Omental fat pad (tissue), 4 donors: ENCODE measurements at places on chromosomes 5 and 9.

- peak; percentile 93 for DNase-seq
These were observed 124.4 kb downstream of the C9orf50 start for GRCh38 chr9:129496473-129497004.

GRCh38 chr5:131084436-131084835 lies 80.6 kb downstream of the HINT1 start:
- no peak for DNase-seq

DNA sequence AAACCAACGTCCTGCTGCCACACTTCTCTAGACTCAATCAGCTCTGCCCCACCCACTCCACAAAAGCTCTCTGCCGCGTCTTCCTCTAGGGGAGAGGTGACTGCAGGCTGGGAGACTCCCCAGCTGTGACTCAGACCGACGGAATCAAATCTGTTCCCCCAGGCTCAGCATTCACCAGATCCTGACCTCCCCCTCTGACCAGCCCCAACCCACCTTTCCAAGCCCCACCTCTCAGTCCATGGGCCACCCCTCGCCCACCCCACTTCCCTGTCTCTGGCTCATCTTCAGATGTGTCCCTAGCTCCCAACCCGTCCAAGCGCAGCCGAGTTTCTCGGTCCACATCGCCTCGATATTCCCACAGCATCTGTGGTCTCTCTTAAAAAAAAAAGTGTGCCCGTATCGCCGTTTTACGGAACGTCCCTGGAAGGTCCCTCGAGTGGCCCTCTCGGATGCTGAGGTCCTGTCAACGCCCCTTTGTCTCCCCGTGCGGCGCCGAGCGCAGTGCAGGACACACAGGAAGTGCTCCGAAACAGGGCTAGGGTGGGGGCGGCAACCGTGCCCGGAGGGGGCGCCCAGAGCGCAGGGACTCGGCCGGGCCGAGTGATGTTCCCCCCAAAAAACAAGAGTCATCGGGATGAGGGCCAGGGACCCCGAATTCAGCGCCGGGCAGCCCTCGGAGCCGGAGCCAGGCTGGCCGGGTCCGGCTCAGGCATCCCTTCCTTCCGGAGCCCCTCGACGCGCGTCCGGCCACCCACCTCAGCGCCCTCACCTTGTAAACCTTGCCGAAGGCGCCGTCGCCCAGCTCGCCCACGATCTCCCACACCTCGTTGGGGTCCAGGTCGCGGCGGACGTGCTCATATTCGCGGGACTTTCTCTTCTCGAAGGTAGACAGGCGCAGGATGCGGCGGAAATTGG lies 649 bp downstream of the STK10 start:
- peak; percentile 42 for DNase-seq

- DNase-seq, result no peak
These were observed 451.6 kb downstream of the CDH18 start for GRCh38 chr5:19536387-19536786.

GRCh38 chr5:88660264-88660946 lies 222.6 kb downstream of the MEF2C start:
- DNase-seq, result no peak

DNA sequence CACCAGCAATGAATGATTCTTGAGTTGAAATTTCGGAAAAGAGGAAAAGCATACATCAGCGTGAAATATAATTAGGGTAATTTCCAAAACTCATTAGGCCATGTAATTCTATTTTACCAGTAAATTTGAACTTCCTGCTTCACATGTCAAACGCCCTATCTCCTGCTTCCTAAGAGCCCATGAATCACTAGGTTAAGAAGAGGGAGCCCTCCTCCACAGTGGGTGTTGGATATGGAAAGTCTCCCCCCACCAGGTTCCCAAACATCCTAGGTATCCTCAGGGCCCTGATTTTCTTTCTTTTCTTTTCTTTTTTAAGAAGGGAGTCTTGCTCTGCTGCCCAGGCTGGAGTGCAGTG lies 115.2 kb downstream of the SUSD1 start:
- DNase-seq, result no peak

DNA sequence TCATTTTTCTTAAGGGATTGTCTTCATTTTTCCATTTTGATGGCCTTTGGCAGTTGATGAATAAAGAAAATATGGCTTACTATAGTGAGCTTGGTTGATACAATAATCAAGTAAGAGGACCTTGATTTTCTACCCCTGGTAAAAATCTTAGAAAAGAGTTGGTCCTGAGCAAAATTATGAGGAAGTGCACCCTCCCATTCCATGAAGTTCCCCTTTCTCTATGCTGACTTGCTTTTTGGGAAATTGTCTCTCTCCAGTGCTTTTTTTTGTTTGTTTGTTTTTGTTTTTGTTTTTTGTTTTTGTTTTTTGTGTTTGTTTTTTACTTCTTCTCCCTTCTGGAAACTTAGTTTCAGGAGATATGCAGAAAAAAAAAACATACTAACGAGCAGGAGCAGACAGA lies 449.2 kb upstream of the ACTBL2 start:
- no peak for DNase-seq

- no peak for DNase-seq
These were observed 17.7 kb downstream of the BRD8 start for GRCh38 chr5:138160706-138161105.

DNA sequence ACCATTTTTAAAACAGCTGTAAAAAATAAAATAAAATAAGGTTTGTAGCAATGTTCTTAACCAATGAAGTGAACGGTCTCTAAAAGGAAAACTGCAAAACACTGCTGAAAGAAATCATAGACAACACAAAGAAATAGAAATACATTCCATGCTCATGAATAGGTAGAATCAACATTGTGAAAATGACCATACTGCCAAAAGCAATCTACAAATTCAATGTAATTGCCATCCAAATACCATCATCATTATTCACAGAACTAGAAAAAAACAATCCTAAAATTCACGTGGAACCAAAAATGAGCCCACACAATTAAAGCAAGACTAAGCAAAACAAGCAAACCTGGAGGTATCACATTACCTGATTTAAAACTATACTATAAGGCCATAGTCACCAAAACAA lies 67.6 kb upstream of the RGMB start:
- no peak for DNase-seq

GRCh38 chr9:118522093-118523028 lies 818.2 kb downstream of the TLR4 start:
- no peak for DNase-seq

DNA sequence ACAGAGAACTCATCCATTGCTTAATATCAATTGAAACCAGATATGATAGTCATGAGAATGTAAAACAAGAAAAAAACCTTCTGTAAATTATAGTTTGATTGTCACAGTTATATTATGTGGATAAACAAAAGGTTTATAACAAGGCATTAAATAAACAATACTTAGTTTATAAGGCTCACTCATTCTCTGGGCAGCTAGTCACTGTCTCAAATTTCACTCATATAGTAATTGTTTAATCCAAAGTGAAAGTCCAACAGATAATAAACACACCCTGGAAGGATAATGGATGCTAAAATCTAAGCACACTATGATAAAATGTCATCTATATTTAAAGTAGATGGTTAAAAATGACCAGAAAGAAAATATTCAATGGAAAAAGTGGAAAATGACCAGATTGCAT lies 30.8 kb upstream of the SLC12A2 start:
- no peak for DNase-seq

GRCh38 chr5:51566953-51567352 lies 183.7 kb downstream of the ISL1 start:
- DNase-seq, result no peak

DNA sequence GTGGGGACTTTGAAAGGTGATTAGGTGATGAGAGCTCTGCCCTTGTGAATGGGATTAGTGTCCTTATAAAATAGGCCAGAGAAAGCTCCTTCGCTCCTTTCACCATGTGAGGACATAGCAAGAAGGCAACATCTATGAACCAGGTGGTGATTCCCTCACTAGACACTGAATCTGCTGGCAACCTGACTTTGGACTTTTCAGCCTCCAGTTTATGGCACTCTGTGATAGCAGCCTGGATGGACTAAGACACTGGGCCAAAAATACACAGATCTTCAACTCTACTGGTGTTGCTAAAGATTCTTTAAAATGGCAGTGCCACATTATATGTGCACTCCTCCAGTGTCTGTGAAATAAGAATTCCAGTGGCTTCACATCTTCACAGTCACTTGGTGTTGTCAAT lies 41.2 kb upstream of the COL15A1 start:
- no peak for DNase-seq

DNA sequence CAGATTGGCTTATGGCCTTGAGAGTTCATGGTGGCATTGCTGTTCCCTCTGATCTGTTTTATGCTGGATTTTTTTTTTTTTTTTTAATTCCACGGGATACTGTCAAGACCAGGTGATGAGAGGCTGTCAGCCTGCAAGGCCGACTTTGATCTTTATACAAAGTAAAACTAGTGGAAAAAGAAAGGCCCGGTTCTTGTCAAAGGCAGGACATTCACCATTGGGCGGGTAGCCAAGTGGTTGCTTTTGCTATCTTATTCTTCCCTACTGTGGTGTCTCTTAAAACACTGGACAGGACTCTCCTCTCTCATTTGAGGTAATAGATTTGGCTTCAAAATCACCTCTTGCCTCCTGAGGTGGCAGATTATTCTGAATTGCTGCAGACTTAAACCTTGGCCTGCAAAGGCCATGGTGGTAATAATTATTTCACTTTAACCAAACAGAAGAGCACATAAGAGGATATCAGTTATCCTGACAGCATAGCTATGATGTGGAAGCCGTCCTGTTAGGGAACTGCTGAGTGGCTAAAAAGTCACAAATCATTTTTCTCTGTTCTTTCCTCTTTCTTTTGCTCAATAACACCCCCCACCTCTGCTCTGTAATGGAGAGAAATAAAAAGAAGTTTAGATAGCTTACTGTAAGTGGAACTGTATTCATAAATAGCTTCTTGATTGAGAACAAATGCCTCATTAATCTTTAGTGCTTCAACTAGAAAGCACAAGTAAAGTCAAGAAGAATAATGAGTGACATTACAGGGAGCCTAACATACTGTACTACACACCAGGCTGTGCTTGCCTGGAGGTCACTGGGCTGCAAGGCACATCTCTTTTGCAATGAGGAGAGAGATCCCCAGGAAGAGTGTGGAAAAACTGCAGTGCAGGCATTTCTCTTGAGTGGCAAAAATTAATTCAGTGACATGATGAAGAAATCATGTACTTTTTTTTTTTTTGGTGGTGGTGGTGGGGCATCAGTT lies 275.6 kb downstream of the KDM4C start:
- DNase-seq, result no peak

DNA sequence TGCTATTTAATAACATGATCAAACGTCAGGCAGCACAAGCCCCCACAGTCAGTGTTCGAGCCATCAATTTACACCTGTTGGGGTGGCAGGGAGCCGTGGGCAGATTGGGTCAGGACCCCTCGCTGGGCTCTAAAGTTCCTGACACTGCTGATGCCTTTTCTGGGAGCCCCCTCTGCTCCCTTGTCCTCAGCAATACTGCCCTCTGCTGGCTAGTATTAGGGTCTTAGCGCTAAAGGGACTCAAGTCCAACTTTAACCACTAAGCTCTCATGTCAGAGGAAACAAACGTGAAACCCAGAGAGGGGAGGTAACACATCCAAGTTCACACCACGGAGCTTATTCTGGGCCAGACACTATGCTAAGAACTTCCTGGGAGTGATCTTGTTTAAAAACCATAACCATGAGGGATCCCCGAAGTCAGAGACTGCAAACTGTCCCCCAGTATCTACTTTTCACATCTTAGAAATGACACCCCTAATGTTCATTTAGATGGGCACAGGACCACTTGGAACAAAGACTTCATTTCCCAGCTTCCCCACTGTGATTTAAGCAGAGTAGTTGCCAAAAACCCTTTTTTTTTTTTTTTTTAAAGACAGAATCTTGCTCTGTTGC lies 20.4 kb downstream of the ANKS6 start:
- DNase-seq, result no peak

DNA sequence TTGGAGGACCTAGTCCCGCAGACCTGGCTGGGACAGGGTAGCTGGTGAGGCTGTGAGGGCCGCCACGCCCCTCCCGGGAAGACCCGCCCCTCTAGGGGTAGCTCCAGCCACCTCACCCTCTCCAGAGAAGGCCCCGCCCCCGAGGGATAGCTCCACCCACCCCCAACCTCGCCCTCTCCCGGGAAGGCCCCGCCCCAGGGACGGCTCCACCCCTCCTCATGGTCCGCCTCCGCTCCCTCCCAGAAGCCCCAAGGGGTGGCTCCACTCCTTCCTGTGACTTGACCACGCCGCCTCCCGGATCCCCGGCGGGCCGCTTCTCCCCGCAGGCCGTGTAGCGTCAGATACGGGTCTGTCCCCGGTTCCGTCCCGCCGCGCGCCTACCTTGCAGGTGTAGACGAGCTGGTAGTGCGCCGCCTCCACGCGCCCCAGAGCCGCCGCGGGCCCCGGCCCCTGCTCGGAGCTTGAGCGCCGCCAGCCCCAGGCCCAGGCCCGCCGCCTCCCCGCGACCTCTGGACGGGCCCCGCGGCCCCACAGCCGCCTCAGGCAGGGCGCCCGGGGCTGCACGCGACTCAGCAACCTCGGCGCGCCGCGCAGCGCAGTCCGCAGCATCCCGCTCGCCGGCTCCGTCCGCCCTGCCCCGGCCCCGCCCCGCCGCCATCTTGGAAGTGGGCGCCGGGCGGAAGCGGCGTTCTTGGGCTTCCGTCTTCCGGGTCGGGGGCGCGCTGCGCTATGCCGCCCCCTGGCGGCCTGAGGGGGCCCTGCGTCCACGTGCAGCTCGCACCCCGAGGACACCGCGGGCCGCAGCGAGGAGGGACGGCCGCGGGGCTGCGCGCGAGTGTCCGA lies at the start of gene DNLZ:
Gene DNLZ, minus strand, starts transcription at position 639 of the 843 bp plus-strand sequence. Its CDS starts 30 bp downstream, at position 609.
- DNase-seq, result peak; percentile 94

DNA sequence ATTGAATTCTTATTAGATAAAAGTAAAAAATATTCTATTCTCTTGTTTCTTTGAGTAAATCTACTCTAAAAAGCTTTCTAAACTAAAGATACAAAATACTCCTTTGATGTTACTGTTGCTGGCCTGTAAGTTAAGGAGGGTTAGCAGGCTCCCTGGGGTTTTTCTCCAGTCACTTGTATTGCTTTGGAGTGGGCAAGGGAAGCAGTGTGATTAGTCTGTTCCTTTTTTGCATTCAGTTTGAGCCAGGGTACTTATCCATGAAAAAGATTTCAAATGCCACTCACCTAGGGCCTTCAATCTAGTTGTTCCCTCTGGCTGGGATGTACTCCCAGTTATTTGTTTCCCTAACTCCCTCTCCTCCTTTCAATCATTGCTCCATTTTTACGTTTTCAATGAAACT lies 256.2 kb upstream of the SMC2 start:
- no peak for DNase-seq

- no peak for DNase-seq
These were observed 41.2 kb upstream of the TMEM250 start for GRCh38 chr9:136159851-136160250.

GRCh38 chr5:157148734-157149615 lies 6.3 kb upstream of the MED7 start:
- peak; percentile 71 for DNase-seq
